ENCODE measurements at places on chromosomes 16 and 17.

GRCh38 chr17:32958418-32958817 lies 30.5 kb downstream of the TMEM98 start:
- DNase-seq: no peak

DNA sequence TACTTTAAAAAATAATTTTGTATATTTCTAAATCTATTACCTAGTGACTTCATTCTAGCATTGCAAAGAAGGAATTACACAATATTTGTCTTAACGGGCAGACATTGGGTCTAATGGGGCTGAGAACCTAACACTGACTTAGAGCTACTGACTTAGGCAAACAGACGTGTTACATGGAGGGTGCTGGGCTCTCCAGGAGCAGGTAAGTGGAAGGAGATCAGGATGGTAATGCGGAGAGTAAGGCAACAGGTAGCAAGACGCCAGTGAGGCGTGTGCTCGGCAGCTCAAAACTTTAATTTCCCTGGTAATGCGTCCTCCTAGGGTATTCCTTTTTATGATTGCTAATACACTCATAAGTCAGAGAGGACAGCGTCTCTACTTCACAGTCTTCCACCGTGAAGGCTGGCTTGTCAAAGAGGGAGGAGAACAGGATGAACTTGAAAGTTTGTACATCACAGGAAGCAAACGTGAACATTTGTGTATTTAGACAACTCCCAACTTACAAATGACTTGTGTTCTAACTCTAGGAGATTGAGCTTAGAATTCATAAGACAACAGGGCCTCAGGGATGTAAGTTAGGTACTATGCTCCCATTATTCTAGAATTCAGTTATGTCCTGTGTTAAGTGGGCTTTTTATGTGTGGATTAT lies 4.6 kb downstream of the KRT28 start:
- DNase-seq: no peak

- no peak for DNase-seq
Measured at GRCh38 chr16:68961778-68962402, 118.6 kb downstream of the TANGO6 start.

DNA sequence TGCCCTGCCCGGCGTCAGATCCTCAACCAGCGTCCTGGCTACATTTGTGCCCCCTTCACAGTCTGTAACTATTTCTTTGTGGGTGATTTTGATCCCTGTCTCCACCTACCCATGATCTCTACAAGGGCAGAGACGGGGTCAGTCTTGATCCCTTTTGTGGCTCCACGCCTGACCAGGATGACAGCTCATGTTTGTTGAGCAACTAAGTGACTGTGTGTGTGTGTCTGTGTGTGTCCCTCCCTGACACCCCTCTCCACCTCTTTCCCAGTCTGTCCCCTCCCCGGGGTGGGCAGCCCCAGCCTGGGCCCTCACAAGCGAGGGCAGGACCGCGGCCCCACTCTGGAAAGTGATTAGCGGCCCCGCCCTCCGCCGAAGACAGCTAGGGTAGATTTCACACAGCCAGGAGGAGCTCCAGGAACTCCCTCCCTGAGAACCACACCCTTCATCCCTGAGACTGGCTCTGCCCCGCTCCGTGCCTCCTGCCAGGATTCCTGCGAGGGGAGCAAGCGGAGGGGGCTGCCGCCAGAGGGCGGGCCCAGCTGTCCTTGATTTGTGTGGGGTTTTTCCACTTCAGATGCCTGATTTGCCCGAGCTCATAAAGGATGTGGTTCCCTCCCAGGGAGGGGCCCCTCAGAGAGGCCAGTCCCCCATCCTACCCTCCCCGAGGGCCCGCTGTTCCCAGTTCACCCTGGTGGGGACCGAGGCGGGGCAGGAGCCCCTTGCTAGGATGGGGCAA lies 5.3 kb upstream of the HS3ST6 start:
- peak; percentile 89 for DNase-seq

- DNase-seq: no peak
Measured at GRCh38 chr16:6124136-6124535, 1026.5 kb upstream of the EEF2KMT start.

DNA sequence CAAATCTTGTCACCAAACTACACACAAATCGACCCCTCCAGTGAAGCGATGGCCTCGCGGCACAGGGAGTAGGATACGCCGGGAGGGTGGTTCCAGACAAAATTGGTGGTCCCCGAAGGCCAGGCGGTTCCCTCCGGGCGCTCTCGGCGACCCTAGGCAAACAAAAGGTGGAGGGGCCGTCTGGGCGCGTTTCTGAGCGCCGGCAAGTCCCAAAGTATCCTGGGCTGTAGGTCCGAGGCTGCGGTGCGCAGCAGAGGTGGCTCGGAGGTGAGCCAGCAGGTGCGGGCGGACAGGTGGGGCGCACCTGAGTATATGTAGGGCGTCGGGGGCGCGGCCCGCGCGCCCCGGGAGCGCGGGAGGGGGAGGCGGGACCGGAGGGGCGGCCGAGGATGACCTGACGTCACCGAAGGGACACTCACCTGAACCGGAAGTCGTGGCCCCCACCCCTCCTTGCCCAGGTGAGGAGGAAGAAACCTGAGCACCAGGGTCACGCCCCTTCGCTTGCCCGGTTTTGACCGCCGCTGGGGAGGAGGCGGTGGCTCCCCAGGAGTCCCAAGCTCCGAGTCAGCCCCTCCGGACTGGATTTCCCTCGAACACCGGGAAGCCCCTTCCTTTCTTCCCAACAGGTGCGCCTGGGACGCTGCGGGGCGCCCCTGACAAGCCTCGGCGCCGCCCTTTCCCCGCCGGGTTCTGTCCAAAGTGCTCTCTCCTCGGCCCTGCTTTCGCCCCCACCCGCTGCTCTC lies at the start of gene CLDN7:
Gene CLDN7 (minus strand): TSS at position 287 of the 743 bp plus-strand sequence. CDS start 435 bp downstream, outside the sequence.
- DNase-seq: no peak

- DNase-seq: no peak
Measured at GRCh38 chr16:75333721-75334163, 82.3 kb upstream of the BCAR1 start.

DNA sequence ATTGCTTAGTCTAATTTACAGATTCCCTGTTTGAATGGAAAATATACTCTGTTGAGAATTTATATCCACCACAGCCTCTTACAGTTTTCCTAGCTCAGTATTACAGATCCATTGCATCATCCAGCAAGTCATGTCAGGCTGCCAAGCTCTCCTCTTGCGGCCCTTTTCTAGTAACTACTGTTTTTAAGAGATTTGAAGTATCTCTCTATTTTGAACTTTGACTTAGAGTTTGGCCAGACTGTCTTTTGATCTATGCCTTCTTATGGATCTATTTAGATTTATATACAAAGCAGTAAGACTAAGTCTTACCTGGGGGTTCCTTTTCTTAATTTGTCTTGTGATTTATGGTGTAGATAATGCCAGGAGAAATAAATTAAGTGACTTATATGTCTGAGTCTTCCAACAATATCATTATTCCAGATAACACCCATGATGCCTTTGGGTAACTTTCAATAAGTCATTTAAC lies 53.1 kb upstream of the ABCC11 start:
- DNase-seq: peak; percentile 6

DNA sequence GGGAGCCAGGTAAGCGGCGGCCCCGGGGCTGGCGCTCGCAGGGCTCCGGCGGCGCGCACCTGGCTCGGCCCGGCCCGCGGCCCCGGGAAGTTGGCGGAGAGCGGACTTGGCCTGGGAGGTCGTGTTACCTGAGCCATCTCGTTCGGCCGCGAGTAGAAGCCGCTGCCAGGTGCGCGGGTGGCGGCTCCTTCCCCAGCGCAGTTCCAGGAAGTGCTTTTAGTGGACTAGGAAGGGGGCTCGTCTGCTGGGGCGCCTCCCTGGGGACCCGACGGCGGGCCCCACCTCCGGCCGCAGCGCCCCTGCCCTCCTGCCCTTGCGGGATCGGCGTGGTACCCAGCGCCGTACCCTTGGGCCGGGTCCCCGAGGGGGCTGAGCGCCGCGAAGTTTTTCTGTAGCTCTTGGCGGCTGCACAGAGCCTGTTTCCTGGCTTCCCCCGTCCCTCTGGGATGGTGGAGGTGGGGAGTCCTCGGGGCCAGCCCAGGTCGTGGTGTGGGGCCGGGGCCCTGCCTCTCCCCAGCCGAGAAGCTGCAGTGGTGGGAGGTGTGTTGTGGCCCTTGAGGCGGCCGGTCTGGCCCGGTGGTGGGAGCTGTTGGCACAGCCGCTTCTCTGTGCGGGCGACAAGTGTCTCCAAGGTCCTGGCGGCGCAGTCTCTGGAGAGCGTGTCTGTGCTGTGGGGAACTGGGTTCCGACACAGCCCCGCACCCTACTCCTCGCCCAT lies 96.9 kb downstream of the RAB11FIP4 start:
- DNase-seq: no peak

DNA sequence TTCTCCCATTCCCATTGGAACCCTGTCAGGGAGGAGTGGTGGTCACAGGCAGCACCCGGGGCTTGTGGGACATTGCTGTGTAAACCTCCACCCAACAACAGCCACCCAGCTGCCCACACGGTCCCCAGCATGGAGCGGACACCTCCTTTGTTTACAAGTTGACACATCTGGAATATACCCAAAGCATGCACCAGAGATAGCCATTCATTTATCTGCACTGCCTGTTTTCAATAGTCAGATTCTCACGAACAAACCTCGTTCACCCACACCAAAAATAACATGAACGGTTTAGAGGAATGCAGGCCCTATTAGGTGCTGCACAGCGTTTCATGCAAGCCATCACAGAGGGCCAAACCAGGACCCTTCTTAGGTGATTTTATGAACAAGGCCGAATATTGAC lies 244.8 kb downstream of the FOXL1 start:
- DNase-seq: no peak

DNA sequence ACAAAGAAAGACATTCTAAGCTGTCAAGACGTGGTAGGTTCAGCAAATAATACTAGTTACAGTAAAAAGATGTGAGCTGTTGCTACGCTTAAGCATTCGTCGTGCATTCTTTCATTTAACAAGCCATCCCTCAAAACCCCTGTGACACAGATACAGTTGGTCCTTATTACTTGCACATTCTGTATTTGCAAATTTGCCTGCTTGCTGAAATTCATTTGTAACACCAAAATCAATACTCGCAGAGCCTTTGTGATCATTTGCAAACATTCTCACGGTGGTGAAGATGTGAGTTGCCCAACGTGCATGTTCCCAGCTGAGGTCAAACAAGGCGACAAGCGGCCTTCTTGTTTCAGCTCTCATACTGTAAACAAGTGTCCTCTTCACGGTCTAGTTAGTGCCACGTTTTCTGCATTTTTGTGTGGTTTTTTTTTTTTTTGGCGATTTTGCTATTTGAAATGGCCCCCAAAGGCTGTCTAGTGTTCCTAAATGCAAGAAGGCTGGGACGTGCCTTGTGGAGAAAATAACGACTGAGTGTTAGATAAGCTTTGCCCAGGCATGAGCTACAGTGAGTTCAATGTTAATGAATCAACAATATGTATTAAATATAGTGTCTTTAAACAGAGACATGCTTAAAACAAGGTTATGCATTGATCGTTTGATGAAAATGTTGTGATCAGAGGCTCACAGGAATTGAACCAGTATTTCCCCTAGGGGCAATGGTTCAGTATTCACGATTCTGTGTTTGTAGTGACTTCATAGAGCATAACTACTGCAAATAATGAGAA lies 84.1 kb downstream of the RAB11FIP4 start:
- DNase-seq: no peak

DNA sequence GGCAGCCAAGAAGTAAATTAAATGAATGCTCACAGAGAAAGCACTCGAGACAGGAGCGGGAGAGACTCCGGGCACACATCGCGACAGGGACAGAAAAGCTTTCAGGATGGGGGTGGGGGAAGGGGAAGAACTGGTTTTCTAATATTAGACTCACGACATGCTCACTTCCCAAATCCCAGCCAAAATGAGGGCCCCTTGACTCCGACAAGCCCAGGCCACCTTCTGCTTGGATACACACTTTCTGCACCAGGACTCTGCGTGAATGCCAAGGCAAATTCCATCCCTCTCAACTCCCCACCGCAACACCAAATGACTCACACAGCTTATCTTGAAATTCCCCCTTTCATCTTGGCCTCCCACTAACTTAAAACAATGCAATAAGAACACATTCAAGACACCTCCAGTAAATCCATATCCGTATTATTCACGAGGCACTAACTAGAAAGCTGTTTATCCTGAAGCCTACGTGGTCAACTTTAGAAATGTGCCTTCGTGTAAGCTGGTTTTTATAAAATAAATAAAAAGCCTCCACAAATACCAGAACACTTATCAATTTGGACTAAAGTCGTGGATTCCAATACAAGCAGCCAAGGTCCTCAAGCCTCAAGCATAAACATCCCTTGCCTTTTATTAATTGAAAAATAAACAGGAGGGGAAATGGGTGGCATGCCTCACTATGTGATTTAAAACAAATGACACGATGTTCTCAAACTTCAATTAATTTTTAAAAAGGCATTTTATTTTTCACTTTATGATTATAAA lies 46.1 kb downstream of the NXN start:
- DNase-seq: no peak

GRCh38 chr16:76276745-76277438 lies at the start of gene CNTNAP4:
CNTNAP4 (plus strand) TSS chr16:76277401; CDS start chr16:76277663, 262 bp downstream.
- DNase-seq: peak; percentile 23

DNA sequence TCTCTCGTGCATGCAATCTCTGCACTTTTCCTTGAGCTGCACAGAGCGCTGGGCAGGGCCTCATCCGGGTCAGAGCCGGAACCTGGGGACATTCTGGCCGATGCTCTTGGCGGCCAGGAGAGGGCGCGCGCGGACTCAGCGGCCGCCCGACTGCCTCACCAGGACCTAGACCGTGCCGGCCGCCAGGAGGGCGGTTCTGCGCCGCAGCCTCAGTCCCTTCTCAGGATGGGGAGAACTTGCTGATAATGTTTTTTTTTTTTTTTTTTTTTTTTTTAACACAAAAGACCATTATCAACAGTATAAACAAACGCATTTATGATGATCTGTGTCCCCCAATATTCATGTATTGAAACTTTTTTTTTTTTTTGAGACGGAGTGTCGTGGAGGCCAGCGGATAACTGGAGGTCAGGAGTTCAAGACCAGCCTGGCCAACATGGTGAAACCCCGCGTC lies 8.1 kb upstream of the FLYWCH2 start:
- peak; percentile 78 for DNase-seq

DNA sequence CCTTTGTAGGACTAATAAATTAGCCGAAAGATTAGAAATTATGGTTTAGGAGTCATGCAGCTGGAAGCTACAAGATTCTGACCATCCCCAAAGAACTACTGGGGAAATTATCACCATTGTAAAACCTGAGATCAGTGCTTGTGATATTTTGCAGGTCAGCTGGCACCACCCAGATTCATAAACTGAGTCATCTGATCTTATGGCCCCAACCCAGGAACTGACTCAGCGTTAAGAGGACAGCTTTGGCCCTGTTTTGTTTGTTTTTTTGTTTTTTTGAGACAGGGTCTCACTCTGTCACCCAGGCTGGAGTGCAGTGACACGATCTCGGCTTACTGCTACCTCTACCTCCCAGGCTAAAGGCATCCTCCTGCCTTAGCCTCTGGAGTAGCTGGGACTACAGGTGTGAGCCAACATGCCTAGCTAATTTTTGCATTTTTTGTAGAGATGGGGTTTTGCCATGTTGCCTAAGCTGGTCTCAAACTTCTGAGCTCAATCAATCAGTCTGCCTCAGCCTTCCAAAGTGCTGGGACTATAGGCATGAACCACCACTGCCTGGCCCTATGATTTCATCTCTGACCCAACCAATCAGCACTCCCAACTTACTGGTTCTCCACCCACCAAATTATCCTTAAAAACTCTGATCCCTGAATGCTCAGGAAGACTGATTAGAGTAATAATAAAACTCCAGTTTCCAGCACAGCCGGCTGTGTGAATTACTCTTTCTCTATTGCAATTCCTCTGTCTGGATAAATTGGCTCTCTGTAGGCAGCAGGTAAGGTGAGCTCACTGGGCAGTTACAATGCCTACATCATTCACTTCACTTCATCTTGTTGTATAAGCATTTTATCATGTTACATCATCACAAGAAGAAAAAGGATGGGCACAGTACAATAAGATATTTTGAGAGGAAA lies 79.4 kb upstream of the KSR1 start:
- DNase-seq: no peak

GRCh38 chr16:26993511-26993910 lies 73.2 kb upstream of the C16orf82 start:
- DNase-seq: no peak

- no peak for DNase-seq
Measured at GRCh38 chr17:9612006-9612405, 33.3 kb upstream of the USP43 start.
